Esophagus squamous epithelium (tissue), 5 donors: ENCODE measurements at places on chromosomes 16 and 17.

GRCh38 chr17:45828171-45828570, 16.5 kb upstream of the SPPL2C start:
- DNase-seq, result no peak

- DNase-seq, result no peak
These were observed 2233.4 kb downstream of the TP53TG3F start for GRCh38 chr16:35692824-35693223.

DNA sequence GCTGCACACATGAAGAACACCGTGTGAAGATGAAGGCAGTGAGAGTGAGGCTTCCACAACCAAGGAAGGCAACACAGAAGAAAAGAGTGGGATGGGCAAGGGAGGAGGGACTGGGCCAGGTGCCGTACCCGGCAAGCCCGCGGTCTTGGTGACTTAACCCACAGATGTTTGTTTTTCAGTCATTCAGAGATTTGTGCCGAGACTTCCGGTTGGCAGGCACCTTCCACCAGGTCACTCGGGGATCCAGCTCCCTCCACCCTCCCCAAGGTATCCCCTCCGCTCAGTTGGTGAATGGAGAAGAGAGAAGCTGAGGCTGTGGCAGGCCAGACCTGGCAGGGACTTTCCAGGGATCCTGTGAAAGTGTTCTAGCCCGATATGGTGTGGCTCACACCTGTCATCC, 4.9 kb upstream of the KREMEN2 start:
- no peak for DNase-seq

DNA sequence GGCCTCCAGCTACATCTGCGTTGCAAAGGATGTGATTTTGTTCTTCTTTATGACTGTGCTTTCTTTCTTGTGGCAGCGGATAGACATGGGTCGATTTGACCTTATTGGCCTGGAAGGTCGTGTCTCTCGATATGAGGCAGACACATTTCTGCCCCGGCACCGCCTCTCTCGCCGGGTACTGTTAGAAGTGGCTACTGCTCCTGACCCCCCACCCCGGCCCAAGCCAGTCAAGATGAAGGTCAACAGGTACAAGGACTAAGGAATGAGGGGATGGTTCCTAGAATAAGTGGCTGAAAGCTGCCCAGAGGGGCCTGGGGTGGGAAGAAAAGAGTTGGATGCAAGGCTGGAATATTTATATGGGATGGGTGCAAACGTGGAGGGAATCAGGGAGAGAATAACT, 21.1 kb downstream of the SRCAP start:
- no peak for DNase-seq
